Activated CD4-positive, CD25-positive, alpha-beta regulatory T cell (primary cell): ENCODE measurements at places on chromosomes 6 and 20.

DNA sequence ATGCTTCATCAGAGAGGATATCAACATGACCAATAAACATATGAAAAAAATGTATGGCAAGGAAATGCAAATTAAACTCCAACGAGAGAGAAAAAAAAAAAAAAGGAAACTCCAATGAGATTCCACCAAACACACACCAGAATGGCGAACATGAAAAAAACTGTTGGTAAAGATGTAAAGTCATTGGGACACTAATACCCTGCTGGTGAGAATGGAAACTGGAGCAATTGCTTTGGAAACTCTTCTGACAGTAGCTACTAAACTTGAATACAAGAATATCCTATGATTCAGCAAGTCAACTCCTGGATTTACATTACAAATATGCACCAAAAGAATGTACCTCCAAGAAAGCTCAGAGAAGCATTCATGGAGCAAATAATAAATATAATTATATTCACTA is 260.7 kb upstream of the ECI2 start:
- DNase-seq: no peak

- DNase-seq: no peak
Measured at GRCh38 chr6:169112483-169113320, 140.9 kb downstream of the THBS2 start.

GRCh38 chr6:162438980-162439379 is 288.6 kb downstream of the PRKN start:
- no peak for DNase-seq

DNA sequence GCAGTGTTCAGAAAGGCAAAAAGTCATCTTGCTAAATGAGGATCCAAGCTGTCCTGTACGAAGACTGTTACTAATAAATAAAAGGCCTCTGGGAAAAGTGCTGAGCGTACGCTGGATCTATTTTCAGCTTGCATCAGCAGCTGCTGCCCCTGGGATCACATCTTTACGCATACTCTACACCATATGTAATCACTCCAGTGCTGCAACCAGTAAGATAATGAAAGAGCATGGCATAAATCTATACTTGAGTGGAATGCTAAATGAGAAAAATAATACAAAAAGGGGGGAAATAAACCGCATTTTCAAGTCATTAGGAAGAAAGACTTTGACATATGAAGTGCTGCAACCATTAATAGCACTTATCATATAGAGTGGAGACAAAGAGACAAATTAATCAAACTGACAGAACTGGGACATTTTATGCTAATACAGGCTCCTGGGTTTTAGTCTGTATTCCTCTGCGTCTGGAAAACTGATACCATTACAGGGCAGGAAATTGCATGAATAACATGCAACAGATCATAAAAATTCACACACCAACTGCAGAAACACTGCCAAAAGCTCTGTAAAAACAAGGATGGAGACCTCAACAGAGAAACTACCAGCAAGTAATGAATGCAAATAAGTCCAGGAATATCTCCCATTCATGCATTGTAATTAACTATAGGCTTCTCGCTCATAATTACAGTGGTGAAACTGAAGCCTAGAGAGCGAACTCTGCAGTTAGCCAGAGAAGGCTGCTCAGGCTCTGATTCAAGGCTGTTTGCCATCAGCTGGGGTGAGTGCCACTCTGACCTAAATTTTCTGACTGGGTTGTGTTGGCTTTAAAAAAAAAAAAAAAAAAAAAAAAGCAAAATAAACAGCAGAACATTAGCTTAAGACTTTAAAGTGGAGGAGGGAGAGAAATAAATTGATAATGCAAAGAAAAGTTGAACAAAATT is 83.8 kb downstream of the GJA10 start:
- DNase-seq: no peak

GRCh38 chr6:144286503-144287393 is 1.6 kb downstream of the UTRN start:
- DNase-seq: no peak

- DNase-seq: no peak
Measured at GRCh38 chr20:41170386-41171105, 33.2 kb downstream of the PLCG1 start.

- no peak for DNase-seq
Measured at GRCh38 chr6:15663130-15663871, 473 bp upstream of the DTNBP1 start.

- no peak for DNase-seq
Measured at GRCh38 chr20:7728338-7728737, 211.9 kb downstream of the HAO1 start.

- no peak for DNase-seq
Measured at GRCh38 chr6:82645536-82646230, 282.1 kb downstream of the TPBG start.

- no peak for DNase-seq
Measured at GRCh38 chr6:15577550-15578171, 85.2 kb downstream of the DTNBP1 start.

- no peak for DNase-seq
Measured at GRCh38 chr20:31568773-31569162, 36.3 kb upstream of the ID1 start.

GRCh38 chr20:14288341-14289330 is 48.8 kb downstream of the FLRT3 start:
- no peak for DNase-seq

DNA sequence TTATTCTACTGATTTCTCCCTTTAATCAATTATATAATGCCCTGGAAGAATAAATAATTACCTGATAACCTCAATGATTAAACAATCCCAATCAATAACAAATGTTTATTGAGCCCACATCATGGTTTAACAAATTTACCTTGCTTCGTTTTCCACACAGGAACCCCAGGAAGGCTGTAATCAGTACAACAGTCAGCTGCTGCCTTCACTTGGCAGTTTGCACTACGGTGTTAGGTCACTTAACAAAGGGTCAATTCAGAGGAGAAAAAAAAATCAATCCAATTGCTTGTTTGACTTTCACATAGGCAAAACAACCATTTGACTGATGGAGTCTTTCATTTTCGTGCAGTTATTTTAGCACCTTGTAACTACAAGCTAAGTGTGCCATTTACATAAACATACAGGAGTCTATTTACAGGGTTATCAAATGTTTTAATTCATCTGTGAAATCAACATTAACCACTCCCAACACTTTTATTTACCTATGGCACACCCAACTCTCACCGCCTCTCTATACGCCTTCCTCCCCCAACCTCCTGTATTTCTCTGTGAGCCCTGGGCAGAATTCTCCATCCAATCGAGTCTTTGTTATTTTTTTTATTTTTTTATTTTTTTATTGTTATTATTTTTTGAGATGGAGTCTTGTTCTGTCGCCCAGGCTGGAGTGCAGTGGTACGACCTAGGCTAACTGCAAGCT is 140.4 kb upstream of the TAB2 start:
- DNase-seq: no peak

- no peak for DNase-seq
Measured at GRCh38 chr6:146679386-146679785, 80.6 kb downstream of the ADGB start.

- no peak for DNase-seq
Measured at GRCh38 chr6:108576709-108577108, 16.0 kb downstream of the FOXO3 start.

GRCh38 chr6:155678361-155678760 is 222.7 kb upstream of the NOX3 start:
- DNase-seq: no peak

GRCh38 chr6:31660381-31661261 is at the start of gene C6orf47:
C6orf47 (minus strand) TSS chr6:31660778; CDS start chr6:31659947, 831 bp downstream.
- DNase-seq: peak; percentile 43

DNA sequence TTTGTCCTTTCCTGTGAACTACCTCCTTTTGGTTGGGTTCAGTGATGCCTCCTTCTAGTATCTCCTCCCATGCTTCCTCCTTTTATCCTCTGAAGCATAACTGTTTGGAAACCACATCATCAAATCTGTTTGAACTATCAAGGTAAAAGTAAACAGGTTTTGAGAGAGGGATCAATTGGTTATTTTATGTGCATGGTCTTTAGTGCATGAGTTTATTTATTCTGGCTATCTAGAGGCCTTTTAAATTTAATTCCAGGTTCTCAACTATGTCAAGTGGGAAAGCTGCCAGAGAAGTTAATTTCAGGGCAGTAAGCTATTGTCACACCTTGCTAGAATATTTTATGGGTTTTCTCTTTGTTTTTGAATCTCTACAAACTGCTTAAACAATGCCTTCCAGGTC is 54.1 kb downstream of the WASF1 start:
- DNase-seq: no peak

DNA sequence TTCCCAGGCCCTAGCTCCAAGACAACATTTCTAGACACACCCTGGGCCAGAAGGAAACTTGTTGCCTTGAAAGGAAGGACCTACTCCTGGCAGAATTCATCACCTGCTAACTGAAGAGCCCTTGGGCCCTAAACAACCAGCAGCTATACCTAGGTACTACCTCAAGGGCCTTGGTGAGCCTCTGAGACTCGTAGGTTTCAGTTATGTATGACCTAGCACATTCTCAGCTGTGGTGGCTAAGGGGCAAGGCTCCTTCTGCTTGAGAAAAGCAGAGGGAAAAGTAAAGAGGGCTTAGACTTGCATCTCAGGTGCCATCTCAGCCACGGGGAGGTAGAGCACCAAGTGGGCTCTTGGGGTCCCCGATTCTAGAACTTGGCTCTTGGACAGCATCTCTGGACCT is 132.3 kb upstream of the NHSL1 start:
- DNase-seq: no peak

DNA sequence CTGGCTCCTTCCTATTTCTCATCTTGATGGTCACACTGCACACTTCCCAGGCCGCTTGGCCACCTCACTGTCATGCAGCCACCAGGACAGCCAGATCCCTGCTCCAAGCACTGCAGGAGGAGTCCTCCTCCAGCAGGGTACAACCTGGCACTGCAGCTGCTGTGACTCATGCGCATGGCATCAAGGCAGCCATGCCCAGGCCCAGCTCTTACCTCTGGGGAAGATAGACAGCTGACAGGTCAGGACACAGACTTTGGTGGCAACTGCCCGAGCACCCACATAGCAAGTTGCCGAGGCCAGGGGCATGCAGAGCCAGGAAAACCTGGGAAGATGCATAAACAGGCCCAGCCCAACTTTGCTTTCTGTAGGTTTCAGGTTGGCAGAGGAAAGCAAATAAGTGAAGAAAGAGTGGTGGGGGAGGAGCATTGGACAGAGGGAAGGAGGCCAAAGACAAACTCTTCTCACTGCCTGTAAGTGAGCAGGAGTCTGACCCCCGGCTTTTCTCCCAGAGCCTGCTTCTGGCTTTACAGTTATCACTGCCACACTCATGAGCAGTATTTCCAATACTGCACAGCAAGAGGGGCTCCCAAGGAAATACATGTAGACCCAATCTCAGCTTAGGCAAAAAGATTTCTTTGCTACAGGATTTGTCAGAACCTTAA is 38.8 kb downstream of the SLC22A3 start:
- DNase-seq: no peak

- DNase-seq: no peak
Measured at GRCh38 chr6:6749702-6750491, 161.4 kb downstream of the LY86 start.

- DNase-seq: no peak
Measured at GRCh38 chr6:164107297-164107995, 692.9 kb downstream of the QKI start.

DNA sequence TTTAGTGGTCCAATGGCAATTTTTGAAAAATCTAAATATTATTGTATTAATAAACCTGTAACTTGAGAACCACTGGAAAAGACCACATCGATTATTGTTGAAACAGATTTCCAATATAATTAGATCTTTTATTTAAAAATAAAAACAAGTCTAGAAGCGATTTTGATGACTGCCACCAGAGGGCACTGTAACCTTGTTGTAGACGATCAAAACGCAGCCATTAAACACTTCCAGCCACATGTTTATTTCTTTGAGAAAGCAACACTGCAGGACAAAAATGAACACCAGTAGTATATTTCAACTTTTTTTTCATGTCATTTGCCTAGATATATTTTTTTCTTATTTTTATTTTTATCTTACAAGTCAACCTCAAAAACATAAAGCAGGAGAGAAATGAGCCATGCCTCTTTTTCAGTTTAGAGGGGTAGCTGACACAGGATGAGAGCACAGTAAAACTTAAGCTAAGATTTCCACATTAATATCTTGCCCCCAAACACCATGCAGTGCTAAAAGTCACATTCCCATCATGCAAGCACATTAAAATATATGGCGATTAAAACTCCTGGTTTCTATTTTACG is 115.4 kb downstream of the OPRM1 start:
- peak; percentile 48 for DNase-seq

- no peak for DNase-seq
Measured at GRCh38 chr6:35046862-35047261, 94.3 kb downstream of the TCP11 start.

GRCh38 chr6:38302838-38303237 is 336.9 kb downstream of the BTBD9 start:
- no peak for DNase-seq

DNA sequence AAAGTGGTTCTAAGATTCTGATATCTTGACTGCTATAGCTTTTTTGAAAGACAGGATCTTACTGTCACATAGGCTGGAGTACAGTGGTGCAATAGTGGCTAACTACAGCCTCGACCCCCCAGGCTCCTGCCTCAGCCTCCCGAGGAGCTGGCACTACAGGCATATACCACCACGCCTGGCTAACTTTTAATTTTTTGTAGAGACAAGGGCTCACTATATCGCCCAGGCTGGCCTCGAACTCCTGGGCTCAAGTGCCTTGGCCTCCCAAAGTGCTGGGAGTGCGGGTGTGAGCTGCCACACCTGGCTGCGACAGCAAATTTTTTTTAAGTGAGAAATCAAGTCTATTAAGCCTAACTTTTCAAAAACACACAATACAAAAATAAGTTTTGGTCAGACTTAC is 106.6 kb downstream of the NOL4L start:
- DNase-seq: no peak

DNA sequence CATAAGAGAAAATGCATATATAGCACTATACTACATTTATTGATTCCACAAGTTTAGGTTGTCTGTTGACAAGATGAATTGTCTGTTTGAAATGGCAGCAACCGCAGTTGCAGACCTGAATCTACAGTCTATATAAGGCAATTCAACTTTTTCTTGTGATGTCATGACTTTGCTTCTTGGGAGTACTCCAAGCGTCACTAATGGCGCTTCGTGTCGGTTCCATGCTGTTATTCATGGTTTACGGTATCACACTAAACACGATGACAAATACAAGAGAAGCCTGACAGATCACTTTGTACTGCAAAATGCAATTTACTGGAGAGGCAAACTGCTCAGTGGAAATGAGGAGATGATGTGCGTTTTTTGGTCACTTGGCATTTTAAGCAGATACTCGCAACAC is 280.3 kb upstream of the TCF21 start:
- DNase-seq: no peak

- DNase-seq: no peak
Measured at GRCh38 chr6:22470454-22471131, 98.8 kb upstream of the HDGFL1 start.
